ENCODE measurements at places on chromosomes 12 and 14.

DNA sequence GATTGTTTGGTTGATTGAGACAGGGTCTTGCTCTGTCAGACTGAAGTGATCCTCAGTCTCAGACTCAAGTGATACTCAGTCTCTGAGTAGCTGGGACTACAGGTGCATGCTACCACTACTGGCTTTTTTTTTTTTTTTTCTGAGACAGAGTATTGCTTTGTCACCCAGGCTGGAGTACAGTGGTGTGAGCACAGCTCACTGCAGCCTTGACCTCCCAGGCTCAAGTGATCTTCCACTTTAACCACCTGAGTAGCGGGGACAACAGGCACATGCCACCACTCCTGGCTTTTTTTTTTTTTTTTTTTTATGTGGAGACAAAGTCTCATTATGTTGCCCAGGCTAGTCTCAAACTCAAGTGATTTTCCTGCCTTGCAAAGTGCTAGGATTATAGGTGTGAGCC is 31.8 kb downstream of the CPSF2 start:
- H3K27ac ChIP-seq: no peak overlapping the region
- DNase-seq: no peak
- no peaks in the 10 kb centered on the region for H3K4me1 ChIP-seq
- H3K27me3 ChIP-seq: no peaks in the 10 kb centered on the region
- H3K36me3 ChIP-seq: peaks cover 16% of the 10 kb centered on the region
- no peak overlapping the region for H3K4me3 ChIP-seq

DNA sequence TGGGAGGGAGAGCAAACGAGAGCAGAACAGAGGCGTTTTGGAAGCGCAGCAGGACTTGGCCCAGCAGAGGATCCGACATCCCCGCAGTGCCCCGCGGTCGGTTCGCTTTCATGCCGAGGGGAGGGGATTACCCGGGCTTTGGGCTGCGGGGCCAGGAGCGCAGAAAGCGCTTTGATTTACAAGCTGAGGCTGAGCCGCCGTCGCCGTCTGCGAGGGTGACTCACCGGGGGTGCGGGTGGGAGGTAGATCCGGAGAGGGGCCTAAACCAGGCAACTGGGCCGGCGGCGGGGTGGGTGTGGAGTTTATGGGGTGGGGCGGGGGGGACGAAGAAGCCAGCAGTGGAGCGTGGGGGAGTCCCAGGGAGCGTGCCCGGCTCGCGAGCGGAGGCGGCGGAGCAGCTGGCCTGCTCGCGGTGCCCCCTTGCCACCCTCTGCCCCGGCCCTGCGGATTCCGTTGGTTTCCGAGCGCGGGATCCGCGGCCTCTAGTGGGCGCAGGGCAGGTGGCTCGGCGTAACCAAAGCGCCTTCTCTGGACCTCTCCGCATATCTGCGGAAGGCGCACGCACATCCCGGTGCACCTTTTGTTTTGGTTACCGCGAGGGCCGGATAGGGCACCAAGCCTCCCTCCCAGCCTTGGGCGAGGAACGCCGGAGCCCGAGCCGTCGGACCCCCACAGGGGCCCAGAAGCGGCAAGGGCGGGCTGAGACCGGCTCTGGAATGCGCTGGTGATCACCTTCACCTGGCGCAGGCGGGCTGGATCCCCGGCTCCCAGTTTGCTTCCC is 2.6 kb downstream of the SIX4 start:
- peak; percentile 71 for DNase-seq
- H3K4me1 ChIP-seq: peaks cover 3% of the 10 kb centered on the region
- H3K4me3 ChIP-seq: peak overlapping the region; percentile 92
- H3K27me3 ChIP-seq: no peaks in the 10 kb centered on the region

DNA sequence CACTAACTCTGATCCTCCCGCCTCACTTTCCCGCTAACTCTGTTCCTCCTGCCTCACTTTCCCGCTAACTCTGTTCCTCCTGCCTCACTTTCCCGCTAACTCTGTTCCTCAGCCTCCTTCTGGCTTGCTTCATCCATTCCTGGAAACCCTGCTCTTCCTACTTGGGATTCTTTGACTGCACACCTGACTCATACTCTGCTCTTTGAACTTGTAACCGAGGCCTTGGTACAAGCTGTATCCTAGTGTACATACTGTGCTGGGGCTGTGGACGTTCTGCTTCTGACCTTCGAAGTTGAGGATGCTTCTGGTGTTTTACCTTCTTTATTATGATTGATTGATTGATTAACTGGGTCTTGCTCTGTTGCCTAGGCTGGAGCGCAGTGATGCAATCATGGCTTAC is 63.2 kb upstream of the RD3L start:
- H3K36me3 ChIP-seq: no peaks in the 10 kb centered on the region
- H3K27ac ChIP-seq: no peak overlapping the region
- H3K27me3 ChIP-seq: peaks cover 4% of the 10 kb centered on the region
- DNase-seq: no peak

GRCh38 chr12:12392413-12392812 is 35.5 kb downstream of the BORCS5 start:
- DNase-seq: no peak
- H3K4me1 ChIP-seq: peaks cover 7% of the 10 kb centered on the region
- H3K27me3 ChIP-seq: no peaks in the 10 kb centered on the region
- H3K27ac ChIP-seq: no peak overlapping the region
- H3K4me3 ChIP-seq: no peak overlapping the region

- H3K27ac ChIP-seq: no peak overlapping the region
- H3K27me3 ChIP-seq: peaks cover 93% of the 10 kb centered on the region
- peak overlapping the region; percentile 69 for H3K4me3 ChIP-seq
- no peaks in the 10 kb centered on the region for H3K36me3 ChIP-seq
Measured at GRCh38 chr12:57621497-57622292, 10.5 kb downstream of the ARHGEF25 start.

GRCh38 chr14:34237081-34237480 is 225.0 kb downstream of the SPTSSA start:
- H3K27me3 ChIP-seq: peaks cover 11% of the 10 kb centered on the region
- H3K4me3 ChIP-seq: no peak overlapping the region
- H3K4me1 ChIP-seq: no peaks in the 10 kb centered on the region
- DNase-seq: peak; percentile 23
- H3K27ac ChIP-seq: no peak overlapping the region

DNA sequence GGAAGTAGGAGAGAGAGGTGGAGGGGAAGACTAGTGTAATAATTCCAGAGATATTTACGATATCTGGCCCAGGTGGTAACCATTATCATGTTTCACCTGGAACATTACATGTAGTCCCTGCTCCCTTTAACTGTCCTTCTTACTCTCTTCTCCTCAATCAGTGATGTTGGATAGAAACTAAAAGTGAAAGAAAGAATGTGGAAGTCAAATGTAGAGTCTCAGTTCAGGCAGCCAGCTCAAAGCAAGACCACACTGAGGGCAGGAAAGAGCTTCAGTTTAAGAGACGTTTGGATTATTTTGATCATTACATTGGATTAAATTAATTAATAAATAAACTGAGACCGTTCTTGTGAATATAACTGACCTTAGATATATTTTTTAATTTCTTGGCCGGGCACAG is 594.4 kb downstream of the FLRT2 start:
- H3K4me3 ChIP-seq: no peak overlapping the region
- no peaks in the 10 kb centered on the region for H3K4me1 ChIP-seq
- no peaks in the 10 kb centered on the region for H3K27me3 ChIP-seq
- DNase-seq: no peak
- no peaks in the 10 kb centered on the region for H3K36me3 ChIP-seq

DNA sequence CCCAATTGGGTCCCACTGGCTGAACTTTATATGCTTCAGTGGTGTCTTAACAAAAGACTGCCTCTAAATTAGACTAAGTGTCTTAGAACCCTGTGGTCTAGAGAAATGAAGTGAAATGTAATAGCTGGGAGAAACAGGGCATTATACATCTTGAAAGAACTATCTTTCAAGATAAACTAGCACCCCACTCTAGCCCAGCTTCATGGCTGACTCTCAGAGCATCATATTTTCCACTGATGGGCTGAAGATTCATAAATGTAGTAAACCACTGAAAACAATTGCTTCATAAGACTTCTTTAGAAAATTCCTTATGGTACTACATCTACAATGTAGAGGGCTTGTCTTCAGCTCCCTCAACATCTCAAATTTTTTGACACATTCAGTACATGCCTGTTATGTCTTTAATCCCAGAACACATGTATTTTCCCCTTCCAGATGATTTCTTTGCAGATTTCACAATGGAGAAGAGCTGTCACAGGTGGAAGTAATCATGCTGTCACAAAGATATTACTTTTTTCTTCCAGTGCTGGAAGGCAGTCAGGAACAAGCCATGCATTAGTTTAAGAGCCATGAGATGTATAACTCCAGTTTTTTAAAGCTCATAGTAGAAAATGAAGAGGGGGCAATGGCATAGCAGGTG is 48.5 kb downstream of the IFNG-AS1 start:
- H3K4me3 ChIP-seq: no peak overlapping the region
- no peaks in the 10 kb centered on the region for H3K36me3 ChIP-seq
- H3K4me1 ChIP-seq: peaks cover 6% of the 10 kb centered on the region
- no peak for DNase-seq
- H3K27me3 ChIP-seq: peaks cover 10% of the 10 kb centered on the region

GRCh38 chr14:52078721-52079120 is 9.9 kb upstream of the NID2 start:
- H3K4me1 ChIP-seq: peaks cover 2% of the 10 kb centered on the region
- DNase-seq: no peak
- no peaks in the 10 kb centered on the region for H3K27me3 ChIP-seq
- no peak overlapping the region for H3K27ac ChIP-seq

DNA sequence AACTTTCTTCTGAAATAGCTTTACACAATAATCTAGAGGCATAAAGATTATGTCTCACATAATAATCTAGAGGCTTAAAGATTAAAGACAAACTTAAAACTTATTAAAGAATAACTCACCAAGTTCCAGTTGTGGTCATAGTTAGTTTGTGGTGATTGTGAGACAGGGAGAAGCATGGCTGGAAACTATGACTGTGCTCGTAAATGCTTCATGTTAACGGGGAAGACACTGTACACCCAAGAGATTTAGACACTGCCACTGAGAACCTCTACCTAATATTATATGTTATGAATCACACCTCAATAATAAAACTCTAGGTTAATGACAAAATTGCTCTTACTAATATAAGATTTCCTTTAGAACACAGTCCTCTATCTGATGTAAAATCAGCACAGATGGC is 541.6 kb downstream of the TMEM121 start:
- H3K27ac ChIP-seq: no peak overlapping the region
- DNase-seq: no peak
- no peak overlapping the region for H3K4me3 ChIP-seq
- H3K4me1 ChIP-seq: no peaks in the 10 kb centered on the region
- H3K27me3 ChIP-seq: no peaks in the 10 kb centered on the region
- H3K36me3 ChIP-seq: no peaks in the 10 kb centered on the region

DNA sequence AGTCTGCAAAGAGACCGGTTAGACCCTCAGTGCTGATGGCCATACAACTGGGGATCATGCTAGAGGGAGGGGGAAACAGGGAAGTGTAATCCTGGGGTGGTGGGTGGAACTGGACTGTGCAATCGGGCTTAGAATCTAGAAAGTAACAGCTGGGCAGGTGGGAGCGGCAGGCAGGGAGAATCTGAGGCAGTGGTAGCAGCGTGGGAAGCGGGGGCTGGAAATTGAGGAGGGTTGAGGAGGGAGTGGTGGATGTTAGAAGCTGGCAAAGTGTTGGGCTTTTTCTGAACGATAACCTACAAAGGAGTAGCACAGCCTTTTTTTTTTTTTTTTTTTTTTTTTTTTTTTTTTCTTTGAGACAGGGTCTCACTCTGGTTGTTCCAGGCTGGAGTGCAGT is 3.1 kb upstream of the IGFBP6 start:
- peaks cover 25% of the 10 kb centered on the region for H3K4me1 ChIP-seq
- H3K36me3 ChIP-seq: no peaks in the 10 kb centered on the region

- H3K36me3 ChIP-seq: no peaks in the 10 kb centered on the region
- no peak overlapping the region for H3K4me3 ChIP-seq
- no peaks in the 10 kb centered on the region for H3K27me3 ChIP-seq
- H3K4me1 ChIP-seq: peaks cover 4% of the 10 kb centered on the region
Measured at GRCh38 chr12:51793201-51793600, 55.3 kb downstream of the FIGNL2 start.

GRCh38 chr12:12726555-12727093 is 9.5 kb downstream of the CDKN1B start:
- DNase-seq: peak; percentile 89
- H3K4me3 ChIP-seq: peak overlapping the region; percentile 85
- peaks cover 9% of the 10 kb centered on the region for H3K4me1 ChIP-seq
- H3K27ac ChIP-seq: peak overlapping the region; percentile 34
- H3K36me3 ChIP-seq: peaks cover 8% of the 10 kb centered on the region
- no peaks in the 10 kb centered on the region for H3K27me3 ChIP-seq

DNA sequence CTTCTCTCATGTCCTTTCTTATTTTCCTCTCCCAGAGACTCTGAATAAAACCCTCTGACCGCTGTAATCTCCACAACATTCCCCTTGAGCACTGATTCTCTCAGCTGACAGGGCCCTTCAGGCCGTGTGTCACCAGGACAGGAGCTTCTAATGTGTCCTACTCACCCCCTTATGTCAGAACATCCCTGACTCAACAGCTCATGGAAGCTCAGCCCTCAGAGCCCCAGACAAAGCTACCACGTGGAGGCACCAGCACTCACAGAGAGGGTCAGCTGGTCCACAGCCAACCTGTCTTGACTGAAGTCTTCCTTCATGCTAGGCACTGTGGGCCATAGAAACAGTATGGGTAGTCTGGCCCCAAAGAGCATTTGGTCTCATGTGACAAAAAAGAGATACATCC is 49.8 kb downstream of the SMUG1 start:
- DNase-seq: no peak
- no peak overlapping the region for H3K27ac ChIP-seq
- peaks cover 19% of the 10 kb centered on the region for H3K4me1 ChIP-seq
- no peaks in the 10 kb centered on the region for H3K36me3 ChIP-seq
- no peaks in the 10 kb centered on the region for H3K27me3 ChIP-seq
- H3K4me3 ChIP-seq: no peak overlapping the region

GRCh38 chr12:13198241-13198640 is 1.7 kb downstream of the EMP1 start:
- H3K4me3 ChIP-seq: no peak overlapping the region
- no peak overlapping the region for H3K27ac ChIP-seq
- DNase-seq: peak; percentile 37
- peaks cover 44% of the 10 kb centered on the region for H3K36me3 ChIP-seq

DNA sequence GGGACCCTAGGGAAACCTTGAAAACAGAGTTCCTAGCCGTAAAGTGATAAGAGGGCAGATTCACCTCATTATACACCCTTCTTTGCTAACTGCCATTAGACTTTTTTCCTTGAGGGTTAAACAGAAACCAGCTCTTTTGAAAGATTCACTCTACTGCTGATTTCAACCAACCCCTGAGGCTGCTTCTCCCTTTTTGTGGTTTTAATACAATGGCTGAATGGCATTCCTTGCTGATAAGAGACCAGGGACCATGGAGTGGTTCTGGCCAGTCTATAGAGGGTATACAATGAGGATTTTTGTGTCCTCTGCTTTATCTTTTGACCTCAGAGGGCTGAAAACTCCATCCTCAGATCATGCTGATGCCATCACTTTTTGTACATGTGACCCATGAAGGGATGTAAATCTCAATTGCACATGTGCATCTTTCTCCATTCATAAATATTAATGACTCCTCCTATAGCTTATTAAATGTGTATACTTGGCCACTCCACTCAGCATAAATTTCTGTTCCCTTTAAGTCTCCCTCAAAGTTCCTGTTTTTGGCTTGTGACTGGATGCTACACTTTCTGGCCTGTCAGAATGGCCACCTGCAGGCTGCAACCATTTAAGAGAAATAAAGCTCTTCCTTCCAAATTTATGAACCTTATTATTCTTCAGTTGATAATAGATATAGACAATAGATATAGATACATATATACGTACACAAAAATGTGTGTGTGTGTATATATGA is 233.8 kb upstream of the SEL1L start:
- no peaks in the 10 kb centered on the region for H3K36me3 ChIP-seq
- DNase-seq: no peak
- H3K27ac ChIP-seq: no peak overlapping the region
- no peak overlapping the region for H3K4me3 ChIP-seq

- no peak overlapping the region for H3K27ac ChIP-seq
- H3K4me3 ChIP-seq: no peak overlapping the region
- H3K36me3 ChIP-seq: no peaks in the 10 kb centered on the region
- H3K4me1 ChIP-seq: no peaks in the 10 kb centered on the region
Measured at GRCh38 chr12:88207921-88208620, 66.0 kb downstream of the TMTC3 start.
